ENCODE measurements at places on chromosomes 4 and X.

DNA sequence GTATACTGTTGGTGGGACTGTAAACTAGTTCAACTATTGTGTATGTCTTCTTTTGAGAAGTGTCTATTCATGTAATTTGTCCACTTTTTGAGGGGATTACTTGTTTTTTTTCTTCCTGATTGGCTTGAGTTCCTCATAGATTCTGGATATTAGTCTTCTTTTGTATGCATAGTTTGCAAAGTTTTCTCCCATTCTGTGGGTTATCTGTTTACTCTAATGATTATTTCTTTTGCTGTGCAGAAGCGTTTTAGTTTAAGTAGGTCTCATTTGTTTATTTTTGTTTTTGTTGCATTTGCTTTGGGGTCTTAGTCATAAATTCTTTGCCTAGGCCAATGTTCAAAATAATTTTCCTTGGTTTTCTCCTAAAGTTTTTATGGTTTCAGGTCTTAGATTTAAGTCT is 26.6 kb upstream of the ANTXR2 start:
- no peak for DNase-seq

GRCh38 chrX:118347736-118348135 is 1.8 kb downstream of the WDR44 start:
- no peak for DNase-seq

DNA sequence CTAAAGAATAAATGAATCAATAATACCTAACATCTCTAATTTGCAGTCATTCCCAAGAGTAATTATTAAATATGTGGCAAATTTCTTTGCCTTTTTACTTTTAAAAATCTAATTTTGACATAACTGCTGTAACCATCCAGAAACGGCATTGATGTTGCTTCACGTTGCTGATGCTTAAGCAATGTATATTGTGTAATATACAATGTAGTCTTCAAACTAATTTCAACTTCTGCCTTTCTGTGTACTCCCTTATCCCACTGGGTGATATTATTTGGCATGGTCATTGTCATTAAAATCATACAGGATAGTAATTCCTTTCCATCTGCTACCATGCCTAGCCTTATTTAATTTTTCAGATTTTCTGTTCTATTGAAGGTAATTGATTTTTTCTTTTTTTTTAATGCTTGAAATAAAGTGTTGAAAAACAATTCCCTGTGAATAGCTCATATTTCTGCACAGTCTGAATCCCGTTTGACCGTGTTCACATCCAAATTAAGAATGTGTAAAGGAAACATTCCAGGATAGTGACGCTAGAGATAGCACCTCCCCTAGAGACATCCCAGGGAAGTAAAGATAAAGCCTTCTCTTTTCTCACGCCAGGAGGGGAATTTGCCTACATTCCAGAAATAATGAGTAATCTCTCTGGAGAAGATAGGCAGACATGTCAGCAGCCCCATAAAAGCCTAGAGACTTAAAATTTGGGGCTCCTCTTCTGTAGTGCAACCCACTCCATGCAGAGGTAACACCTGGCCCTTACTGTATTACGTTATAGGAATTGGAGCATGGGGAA is 8.6 kb downstream of the FAM200B start:
- no peak for DNase-seq

DNA sequence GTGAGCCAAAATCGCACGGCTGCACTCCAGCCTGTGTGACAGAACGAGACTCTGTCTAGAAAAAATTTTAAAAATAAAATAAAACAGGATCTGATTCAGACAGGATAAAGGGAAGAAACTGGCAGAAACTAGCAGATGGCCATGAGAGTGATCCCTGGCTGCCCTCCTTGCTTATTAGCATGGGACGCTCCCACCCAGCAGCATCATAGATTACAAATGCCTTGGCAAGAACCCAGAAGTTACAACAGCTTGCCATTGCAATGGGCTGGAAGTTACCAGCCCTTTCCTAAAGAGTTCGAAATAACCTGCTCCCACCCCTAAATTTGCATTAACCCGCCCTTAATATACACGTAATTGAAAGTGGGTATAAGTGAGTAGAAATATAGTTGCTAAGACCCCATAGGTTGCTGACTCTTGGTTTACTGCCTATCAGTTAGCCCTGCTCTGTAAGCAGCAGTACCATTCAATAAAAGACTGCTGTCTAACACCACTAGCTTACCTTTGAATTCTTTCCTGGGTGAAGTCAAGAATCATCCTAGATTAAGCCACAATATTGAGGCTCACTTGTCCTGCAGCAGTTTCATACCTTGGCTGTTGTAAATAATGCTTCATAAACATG is 9.1 kb upstream of the XAGE2 start:
- no peak for DNase-seq

DNA sequence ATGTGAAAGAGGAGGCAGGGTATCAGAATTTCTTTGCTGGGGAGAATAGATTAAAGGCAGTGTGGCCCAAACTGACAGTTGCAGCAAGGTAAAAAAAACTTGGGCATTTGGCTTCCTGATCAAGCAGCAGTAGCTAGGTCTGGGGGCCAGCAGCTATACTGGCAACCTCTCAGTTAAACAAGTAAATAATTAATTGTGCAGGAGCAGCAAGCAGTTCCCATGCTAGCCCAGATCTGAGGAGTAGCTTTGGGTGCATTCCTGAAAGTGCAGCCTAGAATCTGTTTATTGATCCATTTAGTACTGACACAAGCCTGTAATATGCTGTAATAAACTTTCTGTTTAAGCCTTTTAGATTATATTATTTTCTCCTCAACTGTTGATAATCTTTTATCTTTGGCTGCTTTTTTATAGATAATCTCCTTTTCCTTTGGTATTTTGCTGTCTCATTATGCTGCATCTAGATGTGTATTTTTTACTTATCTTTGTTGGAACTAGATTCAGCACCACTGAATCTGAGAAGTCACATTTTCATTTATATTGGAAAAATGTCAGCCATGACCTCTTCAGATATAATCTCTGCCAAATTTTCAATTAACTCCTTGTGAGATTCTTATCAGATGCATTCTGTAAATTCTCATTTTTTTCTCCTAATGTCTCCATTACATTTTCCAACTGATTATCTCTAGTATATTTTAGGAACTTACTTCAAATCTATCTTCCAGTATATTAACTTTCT is 276.3 kb downstream of the STPG2 start:
- no peak for DNase-seq

DNA sequence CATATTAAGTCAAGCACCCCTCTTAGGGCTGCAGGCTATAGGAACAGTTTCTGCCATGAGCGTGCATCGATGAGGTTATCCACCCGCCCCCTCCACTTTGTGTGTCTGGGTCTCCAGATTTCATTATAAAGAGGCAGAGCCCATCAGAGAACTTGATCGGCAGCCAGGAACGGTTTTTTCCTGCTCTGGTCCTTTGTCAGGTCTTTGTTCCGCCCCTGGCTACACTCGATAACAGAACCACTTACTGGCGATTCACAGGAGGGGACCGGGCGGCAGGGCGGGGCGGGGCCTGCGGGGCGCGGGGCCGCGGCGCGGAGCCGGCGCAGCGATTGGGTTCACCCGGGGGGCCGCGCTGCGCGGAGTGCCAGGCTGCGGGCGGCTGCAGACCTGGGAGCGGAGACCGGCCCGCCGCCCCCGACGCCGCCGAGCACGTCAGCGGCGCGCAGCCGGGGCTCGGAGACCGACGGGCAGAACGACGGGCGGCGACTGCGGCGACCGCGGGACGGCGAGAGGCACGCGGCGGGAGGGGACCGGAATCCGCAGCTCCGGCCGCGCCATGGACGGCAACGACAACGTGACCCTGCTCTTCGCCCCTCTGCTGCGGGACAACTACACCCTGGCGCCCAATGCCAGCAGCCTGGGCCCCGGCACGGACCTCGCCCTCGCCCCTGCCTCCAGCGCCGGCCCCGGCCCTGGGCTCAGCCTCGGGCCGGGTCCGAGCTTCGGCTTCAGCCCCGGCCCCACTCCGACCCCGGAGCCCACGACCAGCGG is at the start of gene SLC10A4:
Gene SLC10A4, plus strand, starts transcription at position 338 of the 771 bp plus-strand sequence. Its CDS starts 219 bp downstream, at position 557.
- DNase-seq = peak; percentile 84

DNA sequence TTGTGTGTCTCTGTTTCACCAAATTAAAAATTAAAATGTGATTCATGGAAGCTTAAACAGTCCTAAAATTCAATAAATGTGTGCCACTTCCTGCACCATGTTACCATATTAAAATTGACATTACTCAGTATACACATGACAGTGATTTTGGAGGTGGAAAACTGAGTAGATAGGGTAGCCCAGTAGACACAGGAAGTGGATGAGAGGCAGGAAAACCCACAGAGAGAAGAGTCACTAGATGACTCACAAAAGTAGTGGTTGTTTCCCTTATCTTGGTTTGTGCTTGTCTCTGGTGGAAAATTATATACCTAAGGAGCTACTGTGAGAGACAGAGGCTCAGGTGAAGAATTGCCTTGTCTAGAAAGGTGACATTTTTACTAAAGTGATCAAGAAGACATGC is 375.8 kb upstream of the CXorf51B start:
- DNase-seq = no peak

DNA sequence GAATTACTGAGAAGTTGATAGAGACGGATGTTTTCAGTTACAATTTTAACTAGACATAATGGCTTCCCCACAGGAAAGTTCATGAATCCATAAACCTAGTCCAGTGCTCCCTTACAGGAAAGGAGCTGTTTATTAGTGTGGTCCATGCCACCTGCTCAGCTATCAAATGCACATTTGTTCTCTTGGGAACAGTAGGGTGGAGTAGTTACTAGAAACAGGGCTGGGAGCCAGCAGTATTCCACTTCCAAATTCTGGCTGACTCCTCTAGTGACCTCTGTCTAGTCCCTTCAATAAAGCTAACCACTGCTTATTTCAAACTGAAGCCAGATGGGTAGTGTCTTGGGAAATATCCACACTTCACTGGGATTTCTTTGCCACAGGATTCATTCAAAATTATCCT is 88.4 kb upstream of the TLL1 start:
- no peak for DNase-seq

GRCh38 chr4:95980877-95981360 is 141.0 kb downstream of the PDHA2 start:
- DNase-seq = no peak

- peak; percentile 25 for DNase-seq
These were observed 4.9 kb upstream of the TLR8 start for GRCh38 chrX:12901486-12901885.

DNA sequence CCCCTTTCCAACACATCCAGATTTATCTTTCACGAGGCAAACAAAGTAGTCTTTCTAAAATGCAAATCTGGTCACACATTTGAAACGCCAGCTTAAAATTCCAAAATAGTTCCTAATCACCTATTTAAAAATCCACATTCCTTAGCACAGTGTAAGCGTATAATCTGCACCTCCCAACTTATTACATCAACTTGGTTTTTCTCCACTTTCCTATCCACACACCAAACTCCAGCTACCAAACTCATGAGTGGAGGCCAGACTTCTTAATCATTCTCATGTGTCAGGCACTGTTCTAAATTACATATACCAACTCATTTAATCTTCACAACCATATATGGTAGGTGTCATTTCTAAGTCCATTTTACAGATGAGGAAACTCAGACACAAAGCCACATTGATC is 33.8 kb downstream of the ENOX2 start:
- no peak for DNase-seq

DNA sequence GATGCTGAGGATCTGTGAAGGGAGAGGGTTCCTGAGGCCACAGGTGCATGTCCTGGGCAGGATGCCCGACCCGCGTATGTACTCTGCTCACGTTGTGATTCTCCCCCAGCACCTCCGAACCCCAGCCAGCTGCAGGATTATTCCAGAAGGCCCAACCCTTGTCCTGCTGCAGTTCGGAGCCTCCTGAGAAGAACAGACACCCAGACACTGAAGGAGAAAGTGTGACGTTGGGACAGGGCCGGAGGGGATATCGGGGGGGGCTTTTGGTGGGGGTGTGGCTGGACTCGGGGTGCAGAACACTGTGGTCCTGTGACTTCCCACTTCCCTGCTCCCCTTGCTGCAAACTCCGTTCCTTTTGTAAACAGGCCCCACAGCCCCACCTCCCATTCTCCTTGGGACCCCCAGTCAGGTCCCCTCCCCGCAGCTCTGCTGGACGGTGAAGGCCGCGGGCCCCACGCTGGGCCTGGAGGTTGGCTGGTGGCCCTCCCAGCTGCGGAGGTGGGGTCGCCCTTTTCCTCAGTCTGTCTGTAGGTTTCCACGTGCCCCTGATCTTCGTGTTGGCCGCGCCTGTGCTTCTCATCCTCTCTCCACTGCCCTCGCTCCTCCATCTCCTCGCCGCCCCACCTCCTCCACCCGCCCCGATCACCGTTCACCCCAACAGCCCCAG is 83.0 kb upstream of the ADRA2C start:
- DNase-seq = no peak

GRCh38 chr4:180280076-180280475 is 1963.1 kb upstream of the TENM3 start:
- DNase-seq = no peak

DNA sequence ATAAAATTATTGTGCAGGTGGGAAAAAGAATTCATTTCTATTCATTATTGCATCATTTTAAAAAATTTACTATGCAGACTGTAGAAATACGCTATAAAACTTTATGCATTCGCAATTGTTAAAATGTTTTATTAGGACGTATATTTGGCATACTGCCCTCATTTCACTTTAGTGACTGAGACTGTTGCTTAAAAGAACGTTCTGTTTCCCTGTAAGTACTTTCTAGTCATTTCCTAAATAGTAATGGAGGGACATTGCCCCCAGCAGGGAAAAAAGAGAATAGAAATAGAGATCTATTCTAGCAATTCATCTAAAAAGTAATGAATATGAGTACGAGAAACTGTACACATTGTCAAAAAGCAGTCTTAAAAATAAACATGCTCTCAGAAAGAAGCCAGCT is 1295.8 kb upstream of the TENM3 start:
- DNase-seq = peak; percentile 14

GRCh38 chr4:172951679-172952451 is 216.7 kb upstream of the GALNT7 start:
- DNase-seq = no peak

DNA sequence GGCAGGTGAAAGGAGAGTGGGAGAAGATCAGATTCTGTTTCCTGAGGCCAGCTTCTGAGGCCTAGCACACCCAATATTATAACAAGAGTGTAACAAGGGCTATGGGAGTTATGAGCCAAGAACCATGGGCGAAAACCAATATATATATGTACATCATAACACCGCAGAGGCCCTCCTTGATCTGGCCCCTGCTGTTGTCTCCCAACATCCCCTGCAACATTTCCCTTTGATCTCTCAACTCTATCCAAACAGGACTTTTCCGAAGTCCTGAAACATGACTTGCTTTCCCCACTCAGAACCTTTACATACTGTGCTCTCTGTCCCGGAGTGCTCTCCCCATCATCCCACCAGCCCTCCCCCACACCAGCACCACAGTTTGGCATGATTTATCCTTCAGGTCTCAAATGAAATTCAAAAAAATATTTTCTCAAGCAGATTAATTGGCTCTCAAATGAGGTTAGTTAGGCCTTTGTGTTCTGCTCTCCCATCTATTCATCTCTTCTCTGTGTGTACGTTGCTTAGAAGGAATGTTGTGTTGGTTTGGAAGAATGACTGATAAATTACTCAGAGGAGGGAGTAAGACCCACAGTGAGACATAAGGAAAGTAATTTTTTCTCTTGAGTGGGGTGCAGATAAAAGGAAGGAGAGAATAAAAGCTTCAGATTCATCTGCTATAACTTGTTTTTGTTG is 58.1 kb upstream of the SMIM10 start:
- DNase-seq = no peak
